ENCODE measurements at places on chromosomes 7 and 10.

GRCh38 chr10:29253690-29254029, 35.2 kb upstream of the LYZL1 start:
- DNase-seq = no peak

GRCh38 chr10:127195571-127196281, 665 bp downstream of the INSYN2A start:
- DNase-seq = no peak

GRCh38 chr7:19336836-19337383, 191.7 kb upstream of the FERD3L start:
- DNase-seq = no peak

DNA sequence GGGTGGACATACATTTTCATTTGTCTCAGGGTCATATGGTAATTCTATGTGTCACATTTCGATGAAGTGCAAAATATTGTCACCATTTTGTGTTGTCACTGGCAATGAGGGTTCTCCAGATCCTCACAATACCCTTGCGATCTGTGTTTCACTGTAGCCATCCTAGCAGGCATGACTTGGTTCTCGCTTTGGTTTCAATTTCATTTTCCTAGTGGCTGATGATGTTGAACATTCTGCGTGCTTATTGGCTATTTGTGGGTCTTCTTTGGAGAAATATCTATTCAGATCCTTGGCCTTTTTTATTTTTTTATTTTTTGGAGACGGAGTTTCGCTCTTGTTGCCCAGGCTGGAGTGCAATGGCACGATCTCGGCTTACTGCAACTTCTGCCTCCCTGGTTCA, 24.8 kb upstream of the MNX1 start:
- DNase-seq = no peak

DNA sequence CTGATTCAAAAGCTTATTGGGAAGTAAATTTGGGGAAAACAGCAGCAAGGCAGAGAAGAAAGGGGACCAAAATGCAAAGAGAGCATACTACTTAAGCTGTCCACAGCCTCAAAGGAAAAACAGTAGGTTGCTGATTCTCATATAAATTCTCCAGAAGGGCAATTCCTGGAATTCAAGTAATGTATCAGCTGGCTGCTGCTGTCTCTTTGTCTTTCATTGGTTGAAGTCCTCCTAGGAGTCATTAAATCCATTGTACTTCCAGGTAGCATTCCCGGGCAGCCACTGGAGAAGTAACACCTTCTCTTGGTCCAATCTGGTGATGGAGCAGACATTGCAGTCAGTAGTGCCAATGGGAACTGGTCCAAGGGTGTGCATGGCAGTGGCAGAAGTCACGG, 22.7 kb downstream of the BET1 start:
- no peak for DNase-seq

- DNase-seq = no peak
Measured at GRCh38 chr10:46031648-46032532, 1.5 kb upstream of the NCOA4 start.

DNA sequence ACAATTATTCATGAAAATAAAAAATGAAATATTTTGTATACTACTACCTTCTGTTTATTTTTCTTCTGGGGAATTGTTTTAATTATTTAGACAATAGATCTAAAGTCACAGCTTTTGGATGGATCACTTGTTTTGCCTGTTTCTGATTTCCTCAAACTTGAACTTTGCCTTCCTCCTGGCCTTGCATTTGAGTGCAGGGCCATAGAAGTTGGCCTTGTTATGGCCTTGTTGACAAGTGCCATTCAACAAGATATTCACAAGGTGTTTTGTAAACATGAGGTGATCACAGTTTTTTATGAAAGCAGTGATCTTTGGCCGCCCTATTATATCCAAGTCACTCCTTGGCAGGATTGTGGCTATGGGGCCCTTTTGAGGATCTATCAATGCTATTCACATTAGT, 4.6 kb downstream of the ZNF22 start:
- DNase-seq = no peak

DNA sequence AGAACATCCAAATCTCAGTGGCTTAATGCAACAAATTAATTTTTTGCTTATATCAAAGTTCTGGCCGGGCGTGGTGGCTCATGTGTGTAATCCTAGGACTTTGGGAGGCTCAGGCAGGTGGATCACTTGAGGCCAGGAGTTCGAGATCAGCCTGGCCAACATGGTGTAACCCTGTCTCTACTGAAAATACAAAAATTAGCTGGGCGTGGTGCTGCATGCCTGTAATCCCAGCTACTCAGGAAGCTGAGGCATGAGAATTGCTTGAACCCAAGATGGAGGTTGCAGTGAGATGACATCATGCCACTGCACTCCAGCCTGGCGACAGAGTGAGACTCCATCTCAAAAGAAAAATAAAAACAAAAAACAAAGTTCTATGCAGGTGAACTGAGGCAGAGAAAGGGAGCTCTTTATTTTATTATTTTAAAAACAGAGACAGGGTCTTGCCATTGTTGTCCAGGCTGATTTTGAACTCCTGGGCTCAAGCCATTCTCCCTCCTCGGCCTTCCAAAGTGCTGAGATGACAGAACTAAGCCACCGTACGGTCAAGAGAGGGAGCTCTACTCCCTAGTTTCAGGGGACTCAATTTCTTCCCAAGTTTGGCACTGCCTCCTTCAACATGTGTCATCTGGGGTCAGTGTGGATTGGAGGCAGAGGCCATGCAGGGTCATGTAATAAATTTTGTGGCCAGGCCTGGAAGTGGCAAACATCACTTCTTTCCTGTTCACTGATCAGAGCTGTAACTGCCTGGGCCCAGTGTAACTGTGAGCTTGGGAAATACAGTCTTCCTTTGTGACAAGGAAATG, 2.4 kb downstream of the ADCK2 start:
- DNase-seq = no peak

DNA sequence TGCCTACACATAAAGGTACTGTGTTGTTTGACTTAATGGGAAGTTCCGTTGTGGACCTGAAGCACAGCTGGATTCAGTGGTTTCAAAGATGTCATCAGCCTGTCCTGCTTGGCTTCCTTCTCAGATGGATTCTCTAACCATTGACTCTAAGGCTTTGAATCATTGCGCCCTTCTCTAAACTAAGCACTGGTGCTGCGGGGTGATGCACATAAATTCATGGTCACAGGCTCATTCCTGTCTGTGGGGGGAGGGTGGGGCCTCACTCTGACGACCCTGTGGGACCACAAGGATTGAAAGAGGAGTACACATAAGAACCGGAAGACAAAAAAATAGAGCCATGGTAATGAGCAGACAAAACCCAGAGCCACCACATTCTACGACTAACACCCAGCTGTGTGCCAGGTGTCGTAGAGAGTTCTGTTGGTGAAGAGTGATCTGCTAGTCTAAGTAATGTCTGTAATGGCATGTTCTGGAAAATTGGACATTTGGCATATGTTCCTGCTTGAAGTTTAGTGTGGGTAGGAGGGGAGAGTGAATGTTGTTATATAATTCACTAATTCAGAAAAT, 97.3 kb upstream of the YAE1 start:
- DNase-seq = no peak

Data from NCI-H460 (cell line).